Neural progenitor cell (in vitro differentiated cells): ENCODE measurements at places on chromosomes 2 and 18.
A peak's percentile ranks its signal among the peaks of the same experiment; 100 is the strongest.

GRCh38 chr2:42425697-42426096 lies 64.7 kb upstream of the COX7A2L start:
- H3K27me3 ChIP-seq, result no peaks in the 10 kb centered on the region
- no peaks in the 10 kb centered on the region for H3K4me1 ChIP-seq
- no peak overlapping the region for H3K4me3 ChIP-seq
- no peak overlapping the region for H3K27ac ChIP-seq

GRCh38 chr2:126038861-126039260 lies 617.1 kb upstream of the GYPC start:
- no peaks in the 10 kb centered on the region for H3K27me3 ChIP-seq
- H3K27ac ChIP-seq, result no peak overlapping the region
- H3K4me3 ChIP-seq, result no peak overlapping the region
- no peak for DNase-seq
- no peaks in the 10 kb centered on the region for H3K36me3 ChIP-seq
- H3K4me1 ChIP-seq, result no peaks in the 10 kb centered on the region

DNA sequence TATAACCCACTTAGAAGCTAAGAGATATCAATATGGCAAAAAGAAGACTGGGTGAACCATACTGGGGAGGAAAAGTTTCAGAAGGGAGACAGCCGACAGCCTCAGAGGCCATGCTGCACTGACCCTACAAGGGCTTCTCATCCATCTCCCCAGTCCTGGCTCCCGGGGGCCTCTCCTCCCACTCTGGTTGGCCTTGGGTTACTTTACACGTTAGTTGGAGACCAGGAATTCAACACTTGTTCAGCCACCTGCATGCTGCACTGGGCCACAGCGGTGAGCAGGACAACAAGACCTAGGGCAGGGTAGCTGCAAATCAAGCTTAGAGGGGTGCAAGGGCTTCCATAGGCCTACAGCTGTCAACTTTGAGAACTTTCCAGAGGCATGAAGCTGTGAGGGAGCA lies 28.6 kb upstream of the IL1R2 start:
- DNase-seq, result no peak
- H3K27ac ChIP-seq, result no peak overlapping the region

- H3K27ac ChIP-seq, result no peak overlapping the region
- H3K4me1 ChIP-seq, result no peaks in the 10 kb centered on the region
- H3K36me3 ChIP-seq, result peaks cover 34% of the 10 kb centered on the region
- H3K4me3 ChIP-seq, result no peak overlapping the region
These were observed 39.3 kb upstream of the ELAC1 start for GRCh38 chr18:50928551-50928950.

DNA sequence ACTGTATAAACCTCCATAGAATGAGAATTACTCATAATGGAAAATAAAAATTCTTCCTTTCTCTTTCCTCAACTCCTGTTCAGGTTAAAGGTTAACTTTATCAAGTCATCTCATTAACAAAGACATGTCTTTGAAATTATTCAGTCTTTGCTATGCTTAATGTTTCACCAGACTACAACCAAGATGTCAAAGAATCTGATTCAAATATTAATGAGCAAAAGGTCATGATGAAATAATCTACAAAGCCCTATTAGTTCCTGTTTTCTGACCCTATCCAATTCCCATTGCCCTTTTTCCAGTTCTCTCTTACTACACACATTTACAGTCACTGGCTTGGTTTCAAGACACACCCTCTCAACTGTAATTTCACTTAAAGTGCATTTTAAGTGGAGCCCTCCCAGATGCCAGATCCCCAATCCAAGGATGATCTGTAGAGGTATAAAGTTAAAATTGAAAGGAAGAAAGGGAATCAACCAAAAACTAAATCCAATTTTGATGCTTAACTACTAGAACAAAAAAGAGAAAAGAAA lies 246.9 kb upstream of the CYP26B1 start:
- H3K36me3 ChIP-seq, result no peaks in the 10 kb centered on the region
- DNase-seq, result no peak
- H3K27me3 ChIP-seq, result no peaks in the 10 kb centered on the region
- no peak overlapping the region for H3K4me3 ChIP-seq

- H3K4me3 ChIP-seq, result no peak overlapping the region
- H3K36me3 ChIP-seq, result no peaks in the 10 kb centered on the region
- H3K27ac ChIP-seq, result no peak overlapping the region
- H3K4me1 ChIP-seq, result no peaks in the 10 kb centered on the region
- H3K27me3 ChIP-seq, result no peaks in the 10 kb centered on the region
- DNase-seq, result no peak
These were observed 30.2 kb downstream of the XDH start for GRCh38 chr2:31384351-31384750.

DNA sequence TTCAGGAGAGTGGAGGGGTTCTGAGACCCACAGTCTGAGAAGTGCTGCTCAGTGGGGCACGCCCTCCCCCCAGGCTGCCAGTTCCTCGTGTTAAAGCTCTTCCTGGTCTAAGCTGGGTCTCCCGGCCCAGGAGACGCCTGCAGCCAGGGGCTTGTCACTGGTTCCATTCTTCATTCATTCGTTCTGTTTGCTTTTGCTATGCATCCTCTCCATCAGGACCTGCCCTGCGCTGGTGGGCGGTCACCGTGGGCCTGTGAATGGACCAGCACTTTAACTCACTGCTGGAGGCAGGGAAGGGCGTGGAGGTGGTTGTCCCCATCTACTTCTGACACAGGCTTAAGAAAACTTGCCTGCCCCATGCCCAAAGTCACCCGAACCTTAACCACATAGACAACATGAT lies 272.8 kb upstream of the HDAC4 start:
- no peak overlapping the region for H3K27ac ChIP-seq
- no peaks in the 10 kb centered on the region for H3K27me3 ChIP-seq
- H3K36me3 ChIP-seq, result no peaks in the 10 kb centered on the region
- H3K4me3 ChIP-seq, result no peak overlapping the region
- no peaks in the 10 kb centered on the region for H3K4me1 ChIP-seq
- no peak for DNase-seq

- no peak overlapping the region for H3K4me3 ChIP-seq
- H3K36me3 ChIP-seq, result no peaks in the 10 kb centered on the region
- H3K4me1 ChIP-seq, result no peaks in the 10 kb centered on the region
- DNase-seq, result no peak
- H3K27ac ChIP-seq, result no peak overlapping the region
These were observed 40.2 kb downstream of the EFEMP1 start for GRCh38 chr2:55883357-55883756.

GRCh38 chr2:135657806-135658582 lies 83.7 kb upstream of the UBXN4 start:
- no peak overlapping the region for H3K4me3 ChIP-seq
- H3K27ac ChIP-seq, result no peak overlapping the region
- no peaks in the 10 kb centered on the region for H3K27me3 ChIP-seq
- peaks cover 21% of the 10 kb centered on the region for H3K36me3 ChIP-seq
- no peak for DNase-seq

- DNase-seq, result no peak
- H3K27ac ChIP-seq, result no peak overlapping the region
- H3K27me3 ChIP-seq, result no peaks in the 10 kb centered on the region
- H3K36me3 ChIP-seq, result no peaks in the 10 kb centered on the region
- H3K4me3 ChIP-seq, result no peak overlapping the region
- peaks cover 11% of the 10 kb centered on the region for H3K4me1 ChIP-seq
These were observed 66.0 kb upstream of the ITGB6 start for GRCh38 chr2:160266037-160266551.

DNA sequence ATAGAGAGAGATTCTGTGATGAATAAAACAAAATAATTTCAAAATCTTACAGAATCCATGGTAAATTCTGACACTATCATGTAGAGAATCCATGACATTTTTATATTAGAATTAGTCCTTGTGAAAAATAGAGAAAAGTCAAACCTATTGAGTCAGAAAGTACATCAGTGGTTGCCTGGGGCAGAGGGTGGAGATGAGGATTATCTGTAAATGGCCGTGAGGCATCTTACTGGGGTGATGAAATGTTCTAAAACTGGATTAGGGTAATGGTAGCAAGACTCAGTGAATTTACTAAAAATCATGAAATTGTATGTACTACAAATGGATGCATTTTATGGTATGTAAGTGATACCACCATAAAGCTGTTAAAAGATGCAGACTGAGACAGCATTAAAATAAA lies 323.1 kb downstream of the SLC8A1 start:
- H3K36me3 ChIP-seq, result no peaks in the 10 kb centered on the region
- no peak for DNase-seq
- H3K4me3 ChIP-seq, result no peak overlapping the region
- H3K4me1 ChIP-seq, result peaks cover 26% of the 10 kb centered on the region

- peaks cover 5% of the 10 kb centered on the region for H3K4me1 ChIP-seq
- no peaks in the 10 kb centered on the region for H3K36me3 ChIP-seq
- no peak overlapping the region for H3K27ac ChIP-seq
These were observed 137.4 kb upstream of the FBXO11 start for GRCh38 chr2:48043746-48044145.

DNA sequence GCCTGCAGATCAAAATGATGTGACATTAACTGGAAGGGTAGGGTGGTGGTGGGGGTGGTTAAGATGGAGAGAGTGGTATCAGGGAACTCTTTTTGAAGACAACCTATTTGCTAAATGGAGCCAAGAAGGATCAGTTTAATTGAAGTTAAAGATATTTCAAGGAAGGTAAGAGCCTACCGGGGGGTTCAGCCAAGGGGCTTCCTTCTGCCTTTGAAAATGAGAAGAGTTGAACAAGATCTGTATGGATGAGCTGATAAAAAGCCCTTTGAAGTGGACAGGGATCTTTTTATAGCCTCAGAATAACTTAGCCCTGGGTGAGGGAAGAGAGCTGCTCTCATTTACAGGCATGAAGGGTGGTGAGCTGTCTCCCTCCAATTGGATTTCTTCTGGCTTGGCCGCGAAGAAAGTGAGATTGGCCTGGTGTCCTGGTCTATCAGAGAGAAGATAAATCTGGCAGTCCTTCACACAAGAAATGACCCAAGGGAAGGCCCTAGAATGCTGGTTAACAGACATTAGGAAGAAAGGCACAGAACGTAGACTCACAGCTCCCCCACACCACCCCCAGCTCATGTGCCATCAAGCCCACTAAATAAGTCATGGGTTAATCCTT lies 439.8 kb downstream of the TNS1 start:
- no peaks in the 10 kb centered on the region for H3K36me3 ChIP-seq
- no peaks in the 10 kb centered on the region for H3K27me3 ChIP-seq
- H3K27ac ChIP-seq, result no peak overlapping the region
- H3K4me1 ChIP-seq, result no peaks in the 10 kb centered on the region
- no peak for DNase-seq

- no peak overlapping the region for H3K4me3 ChIP-seq
- peaks cover 8% of the 10 kb centered on the region for H3K4me1 ChIP-seq
- no peaks in the 10 kb centered on the region for H3K36me3 ChIP-seq
These were observed 87.3 kb upstream of the LCLAT1 start for GRCh38 chr2:30359644-30360167.

DNA sequence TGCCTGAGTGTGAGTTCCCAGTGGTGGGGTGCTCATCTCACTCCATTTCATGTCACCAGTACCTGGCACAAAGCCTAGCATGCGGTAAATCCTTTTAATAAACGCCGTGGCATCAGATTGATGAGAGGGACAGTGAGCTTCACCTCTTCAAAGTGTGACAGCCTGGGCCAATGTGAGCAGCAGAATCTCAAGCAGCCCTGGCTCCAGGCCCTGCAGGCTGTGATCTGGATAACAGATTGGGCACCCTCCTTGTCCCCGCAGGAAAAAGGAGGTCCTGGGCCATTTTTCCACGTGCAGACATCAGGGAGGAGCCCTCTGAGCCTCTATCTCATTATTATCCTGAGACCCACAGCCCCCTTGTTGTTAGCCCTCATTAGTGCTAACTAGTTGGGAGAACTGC lies 34.8 kb downstream of the TET3 start:
- no peak overlapping the region for H3K27ac ChIP-seq
- no peaks in the 10 kb centered on the region for H3K36me3 ChIP-seq

DNA sequence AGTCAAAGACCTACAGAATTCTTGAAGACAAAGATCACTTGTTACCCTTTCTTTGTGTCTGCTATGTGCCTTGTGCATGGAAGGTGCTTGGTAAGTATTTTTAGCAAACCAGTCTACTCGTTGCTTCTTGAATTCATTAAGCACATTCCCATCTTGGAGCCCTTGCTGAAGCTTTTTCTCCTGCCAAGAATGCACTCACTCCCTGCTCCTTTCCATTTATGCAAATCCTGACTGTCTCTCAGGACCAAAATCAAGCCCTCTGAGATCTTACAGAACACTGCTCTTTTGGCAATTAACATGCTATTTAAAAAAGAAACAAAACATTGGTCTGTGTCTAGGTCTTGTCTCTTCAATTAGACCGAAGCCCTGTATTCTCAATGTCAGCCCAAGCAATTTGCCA lies 75.8 kb downstream of the CLHC1 start:
- no peak for DNase-seq
- peaks cover 45% of the 10 kb centered on the region for H3K4me1 ChIP-seq
- H3K27ac ChIP-seq, result no peak overlapping the region
- H3K36me3 ChIP-seq, result no peaks in the 10 kb centered on the region
- no peaks in the 10 kb centered on the region for H3K27me3 ChIP-seq
- no peak overlapping the region for H3K4me3 ChIP-seq

GRCh38 chr2:39728941-39729351 lies 50.1 kb downstream of the THUMPD2 start:
- H3K27me3 ChIP-seq, result no peaks in the 10 kb centered on the region
- no peaks in the 10 kb centered on the region for H3K36me3 ChIP-seq
- H3K4me1 ChIP-seq, result no peaks in the 10 kb centered on the region
- no peak overlapping the region for H3K4me3 ChIP-seq
- no peak overlapping the region for H3K27ac ChIP-seq
- DNase-seq, result peak; percentile 70

DNA sequence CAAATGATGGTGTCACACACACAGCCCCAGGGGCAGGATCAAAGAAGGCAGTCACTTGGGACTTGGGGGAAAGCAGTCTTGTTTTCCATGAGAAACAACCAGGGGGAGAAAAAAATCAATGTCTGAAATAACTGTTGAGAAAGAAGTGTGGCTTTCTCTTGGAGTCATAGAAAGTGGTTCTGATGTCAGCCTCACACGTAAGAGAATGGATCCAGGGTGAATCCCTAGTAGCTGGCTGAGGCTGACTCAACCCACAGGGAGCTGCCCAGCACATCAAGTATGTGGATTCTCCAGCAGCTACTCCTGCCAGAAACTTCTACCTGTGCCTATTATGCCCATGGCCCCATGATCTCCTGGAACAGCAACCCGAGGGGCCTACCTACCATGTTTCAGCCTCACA lies 33.6 kb upstream of the ZBTB7C start:
- peaks cover 5% of the 10 kb centered on the region for H3K4me1 ChIP-seq
- no peak for DNase-seq
- H3K36me3 ChIP-seq, result no peaks in the 10 kb centered on the region
- H3K4me3 ChIP-seq, result no peak overlapping the region
- H3K27ac ChIP-seq, result no peak overlapping the region

- no peaks in the 10 kb centered on the region for H3K36me3 ChIP-seq
- H3K4me3 ChIP-seq, result no peak overlapping the region
These were observed 18.7 kb upstream of the TFCP2L1 start for GRCh38 chr2:121303531-121304263.

DNA sequence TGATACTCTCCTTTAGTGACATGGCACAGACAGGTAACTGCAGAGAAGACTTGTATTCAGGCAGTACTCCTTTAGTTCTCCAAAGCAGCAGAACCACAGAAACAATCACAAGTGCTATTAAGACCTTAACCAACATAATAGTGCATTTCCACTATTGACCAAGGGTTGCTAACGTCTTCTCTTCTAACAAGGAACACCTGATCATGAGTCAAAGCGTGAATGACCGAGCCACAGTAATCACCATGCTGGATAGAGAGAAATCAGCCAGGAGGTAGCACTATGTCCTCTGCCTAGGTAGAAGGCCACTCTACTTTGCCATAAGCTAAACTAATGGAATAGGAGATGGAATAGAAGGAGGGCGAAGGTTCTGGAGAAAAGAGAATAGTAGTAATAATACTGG lies 161.0 kb downstream of the ANKRD44 start:
- no peak overlapping the region for H3K27ac ChIP-seq
- no peaks in the 10 kb centered on the region for H3K36me3 ChIP-seq
- H3K4me3 ChIP-seq, result no peak overlapping the region
- no peak for DNase-seq
- peaks cover 8% of the 10 kb centered on the region for H3K4me1 ChIP-seq
- no peaks in the 10 kb centered on the region for H3K27me3 ChIP-seq

GRCh38 chr18:77013811-77014521 lies 118.6 kb downstream of the MBP start:
- no peak overlapping the region for H3K4me3 ChIP-seq
- no peaks in the 10 kb centered on the region for H3K4me1 ChIP-seq
- no peak for DNase-seq
